Activated CD4-positive, alpha-beta T cell treated with anti-CD3 and anti-CD28 coated beads, Interleukin-2, amount 50 U/mL, for 48 hours (primary cell): ENCODE measurements at places on chromosomes 7 and 10.

DNA sequence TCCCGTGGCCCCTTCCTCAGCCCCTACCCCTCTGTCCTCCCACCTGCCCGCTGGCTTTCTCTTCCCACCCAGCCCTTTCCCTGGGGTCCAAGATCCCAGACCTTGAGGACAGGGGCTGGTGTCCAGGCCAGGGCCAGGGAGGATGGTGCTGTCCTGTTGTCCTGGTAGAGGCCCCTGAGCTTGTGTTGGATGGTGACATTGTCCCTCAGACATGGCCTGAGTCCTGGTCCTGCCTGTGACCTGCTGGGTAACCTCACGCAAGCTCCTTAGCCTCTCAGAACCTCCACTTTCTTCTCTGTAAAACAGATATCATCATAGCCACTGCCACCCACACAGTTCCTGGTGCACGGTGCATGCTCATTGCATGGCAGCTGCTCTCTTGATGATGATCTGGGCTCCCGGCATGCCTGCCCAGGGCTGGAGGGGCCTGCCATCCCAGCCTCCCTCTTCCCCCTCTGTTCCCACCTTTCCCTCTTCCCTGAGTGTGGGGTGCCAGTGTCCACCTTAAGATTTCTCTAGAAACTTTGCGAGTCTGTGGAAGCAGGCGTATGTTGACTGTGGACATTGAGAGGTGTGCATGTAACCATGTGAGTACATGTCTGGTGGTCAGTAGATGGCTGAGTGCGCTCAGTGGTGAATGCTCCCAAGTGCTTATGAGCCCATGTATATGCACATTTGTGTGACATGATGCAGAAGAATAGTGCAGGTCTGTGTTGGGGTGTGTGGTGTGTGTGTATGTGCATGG is 60.4 kb downstream of the NEURL1 start:
- peak; percentile 57 for DNase-seq

DNA sequence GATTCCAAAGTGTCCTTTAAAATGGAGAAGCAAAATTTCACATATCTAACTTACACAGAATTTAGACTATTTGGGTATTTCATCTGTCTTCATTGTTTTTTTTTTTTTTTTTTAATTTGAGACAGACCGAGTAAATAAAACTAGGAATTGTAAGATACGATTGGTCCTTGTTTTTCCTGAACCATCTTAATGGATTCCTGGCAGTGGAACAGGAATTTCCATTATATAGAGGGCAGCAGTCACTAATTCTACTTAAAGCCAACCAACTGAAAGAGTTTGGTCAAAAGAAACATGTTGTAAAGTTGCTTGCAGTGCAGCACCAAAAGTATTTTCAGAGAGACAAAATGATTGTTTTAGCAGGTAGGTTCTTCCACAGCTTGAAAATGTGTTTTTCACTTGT is 72.5 kb upstream of the HGF start:
- no peak for DNase-seq

DNA sequence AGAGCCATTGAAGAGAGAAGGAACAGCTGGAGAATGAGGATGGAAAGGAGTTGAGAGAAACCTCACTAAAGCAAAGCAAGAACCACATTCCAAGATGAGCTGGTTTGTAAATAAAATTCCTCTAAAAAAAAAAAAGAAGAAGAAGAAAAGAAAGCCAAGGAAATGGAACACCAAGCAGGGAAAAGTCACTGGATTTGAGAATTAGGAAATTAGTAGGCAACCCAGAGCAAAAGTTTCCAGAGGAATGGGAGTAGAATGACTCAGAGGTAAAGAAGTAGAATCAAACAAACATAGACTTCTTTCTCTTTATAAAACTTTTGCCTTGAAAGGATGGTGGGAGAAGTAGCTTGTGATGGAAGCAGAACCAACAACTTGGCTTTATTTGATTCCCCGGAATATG is 3.9 kb downstream of the CH25H start:
- DNase-seq, result no peak

- DNase-seq, result no peak
These were observed 231.4 kb downstream of the BMPER start for GRCh38 chr7:34136698-34137097.

DNA sequence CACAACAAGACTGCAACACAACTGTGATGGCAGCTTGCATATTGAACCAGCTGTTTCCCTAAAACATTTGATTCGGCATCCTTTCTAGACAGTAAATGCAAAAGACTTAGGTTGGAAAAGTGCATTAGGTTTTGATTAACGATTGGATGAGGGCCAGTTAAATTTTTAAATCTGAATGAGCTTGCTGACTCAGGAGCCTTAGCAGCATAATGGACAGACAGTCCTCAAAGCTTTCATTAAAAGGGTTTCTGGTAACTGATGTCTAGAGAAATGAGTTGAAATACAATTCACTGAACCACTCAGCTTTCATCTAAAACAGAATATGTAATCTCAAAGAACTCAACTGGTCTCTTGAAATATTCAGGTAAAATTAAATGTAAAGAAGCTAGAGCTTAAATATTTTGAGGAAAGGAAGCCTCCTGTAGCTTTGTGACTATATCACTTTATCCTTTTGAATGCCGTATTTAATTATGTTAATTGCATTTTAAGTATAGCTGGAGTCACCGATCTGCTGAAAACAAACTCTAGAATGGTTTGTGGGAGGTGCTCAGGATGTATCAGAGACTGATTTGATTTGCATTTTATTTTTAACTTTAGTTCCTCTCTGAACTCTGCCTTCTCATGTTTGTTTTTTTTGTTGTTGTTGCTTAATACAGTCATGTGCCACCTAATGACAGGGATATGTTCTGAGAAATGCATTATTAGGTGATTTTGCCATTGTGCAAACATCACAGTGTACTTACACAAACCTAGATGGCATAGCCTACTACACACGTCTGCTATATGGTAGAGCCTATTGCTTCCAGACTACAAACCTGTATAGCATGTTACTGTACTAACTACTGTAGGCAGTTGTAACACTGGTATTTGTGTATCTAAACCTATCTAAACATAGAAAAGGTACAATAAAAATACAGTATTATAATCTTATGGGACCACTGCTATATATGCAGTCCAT is 29.2 kb upstream of the ATRNL1 start:
- DNase-seq, result no peak
